Karpas-422 (cell line): ENCODE measurements at places on chromosomes 3 and 15.

- no peak for DNase-seq
These were observed 23.1 kb downstream of the C3orf52 start for GRCh38 chr3:112109322-112109721.

DNA sequence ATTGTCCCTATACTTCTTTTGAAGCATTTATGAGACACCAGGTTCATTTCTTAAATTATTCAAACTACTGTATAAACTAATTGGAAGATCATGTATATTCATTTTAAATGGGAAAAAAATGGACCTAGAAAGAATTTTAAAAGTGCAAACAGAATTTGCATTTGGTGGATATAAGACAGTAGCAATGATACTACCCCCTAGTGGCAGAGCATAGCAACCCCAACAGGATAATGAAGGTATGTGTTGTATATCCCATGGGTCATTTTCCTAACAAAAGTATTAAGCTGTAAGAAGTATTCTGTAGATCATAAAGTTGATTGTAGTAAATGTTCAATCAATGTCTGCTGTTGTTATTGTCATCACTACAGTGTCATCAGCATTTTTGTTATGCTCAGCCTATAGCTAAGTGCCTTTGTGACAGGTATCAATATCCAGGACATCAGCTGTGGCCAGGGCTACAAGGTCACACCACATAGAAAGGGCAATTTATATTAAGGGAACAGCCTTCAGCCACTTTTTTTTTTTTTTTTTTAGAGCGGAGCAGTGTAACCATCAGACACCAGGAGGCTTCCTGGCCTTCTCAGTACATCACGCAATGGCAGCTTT, 175.8 kb downstream of the FOXB1 start:
- peak; percentile 75 for DNase-seq

- no peak for DNase-seq
These were observed 14.4 kb downstream of the TNFAIP8L3 start for GRCh38 chr15:51080286-51080685.

- no peak for DNase-seq
These were observed 396.5 kb upstream of the GBE1 start for GRCh38 chr3:82157952-82158351.

DNA sequence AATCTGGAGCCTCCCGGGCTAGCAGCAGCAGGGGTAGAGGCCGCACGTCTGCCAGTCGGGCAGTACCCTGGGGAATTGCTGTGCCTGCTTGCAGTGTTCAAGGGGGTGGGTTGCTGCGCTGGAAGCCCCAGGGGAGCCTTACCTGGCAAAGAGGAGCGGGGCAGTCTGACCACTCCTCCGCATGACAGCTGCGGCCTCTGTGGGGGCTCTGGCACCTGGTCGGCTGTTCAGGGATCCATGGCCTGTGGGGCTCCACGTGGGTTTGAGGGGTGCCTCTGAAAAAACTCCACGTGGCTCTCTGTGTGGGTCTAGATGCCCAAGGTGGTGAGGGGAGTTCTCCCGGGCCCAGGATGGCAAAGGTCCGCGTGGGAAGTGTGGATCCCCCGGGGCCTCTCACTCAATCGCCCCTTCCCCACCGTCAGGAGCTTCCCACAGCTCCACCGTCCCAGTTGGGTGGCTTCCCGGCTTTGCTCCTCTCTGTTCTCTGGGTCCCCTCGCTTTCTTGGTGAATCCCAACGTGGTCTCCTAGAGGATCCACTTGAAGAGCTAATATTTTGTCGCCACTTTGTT, 184.5 kb downstream of the EFHB start:
- no peak for DNase-seq

DNA sequence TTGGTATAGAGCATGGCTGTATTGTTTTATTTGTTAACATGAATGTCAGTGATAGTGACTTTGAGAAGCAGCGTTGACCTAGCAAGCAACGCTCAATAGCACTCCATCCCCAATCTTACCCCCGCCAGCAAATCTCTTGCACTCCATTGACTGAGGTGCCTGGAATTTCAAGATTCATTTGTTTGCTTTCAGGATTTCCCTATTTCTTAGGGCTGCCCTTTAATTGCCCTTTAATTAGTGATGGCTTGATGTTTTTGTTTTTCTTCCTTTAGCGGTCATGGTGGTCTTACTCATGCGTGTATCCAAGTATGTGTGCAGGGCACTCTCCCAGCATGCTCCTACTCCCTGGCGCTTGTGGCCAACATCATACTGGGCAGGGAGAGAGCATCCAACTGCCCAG, 216.8 kb upstream of the TBL1XR1 start:
- DNase-seq: no peak

DNA sequence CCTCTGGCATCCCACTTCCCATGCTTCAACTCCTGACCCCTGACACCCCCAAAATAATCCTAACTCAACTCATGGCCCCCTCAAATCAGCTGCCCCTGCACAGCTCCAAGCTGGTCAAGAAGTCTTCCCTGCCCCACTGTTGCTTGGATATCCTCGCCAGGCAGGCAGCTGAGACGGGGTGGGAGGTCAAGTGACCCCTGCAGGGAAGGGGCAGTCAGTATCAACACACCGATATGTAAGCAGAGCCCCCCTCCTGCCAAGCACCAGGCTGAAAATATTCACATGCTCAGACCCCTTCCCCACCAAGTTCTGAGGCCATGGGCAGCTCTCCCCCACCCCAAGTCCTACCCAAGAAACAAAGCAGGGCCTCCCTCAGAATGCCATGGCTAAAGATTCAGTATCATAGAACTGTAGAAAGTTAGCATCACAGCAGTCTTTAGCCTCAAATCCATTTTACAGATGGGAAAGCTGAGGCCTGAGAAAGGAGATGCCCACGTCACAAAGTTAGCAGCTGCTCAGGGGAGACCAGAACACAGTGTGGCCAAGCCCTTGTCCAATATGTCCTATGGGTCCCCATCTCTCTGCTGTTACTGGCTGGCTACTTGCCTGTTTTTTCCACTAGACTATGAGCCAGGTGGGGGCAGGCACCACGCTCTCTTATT, 67.8 kb downstream of the SLC12A8 start:
- DNase-seq: no peak

DNA sequence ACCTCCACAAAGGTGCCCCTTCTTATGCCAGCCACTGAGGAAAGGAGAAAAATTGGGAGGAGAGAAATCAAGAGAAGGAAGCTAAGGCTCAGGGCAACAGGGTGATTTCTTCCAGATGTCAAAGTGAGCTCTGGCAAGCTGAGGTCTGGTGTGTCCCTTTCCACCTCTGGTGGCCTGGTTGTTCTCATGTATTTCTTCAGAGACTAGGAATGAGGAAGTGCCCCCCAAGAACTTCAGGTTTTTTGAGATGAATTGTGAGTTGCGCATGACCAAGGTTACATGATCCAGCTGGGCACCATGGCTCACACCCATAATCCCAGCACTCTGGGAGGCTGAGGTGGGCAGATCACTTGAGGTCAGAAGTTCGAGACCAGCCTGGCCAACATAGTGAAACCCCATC, 5.6 kb downstream of the RAB6B start:
- no peak for DNase-seq

DNA sequence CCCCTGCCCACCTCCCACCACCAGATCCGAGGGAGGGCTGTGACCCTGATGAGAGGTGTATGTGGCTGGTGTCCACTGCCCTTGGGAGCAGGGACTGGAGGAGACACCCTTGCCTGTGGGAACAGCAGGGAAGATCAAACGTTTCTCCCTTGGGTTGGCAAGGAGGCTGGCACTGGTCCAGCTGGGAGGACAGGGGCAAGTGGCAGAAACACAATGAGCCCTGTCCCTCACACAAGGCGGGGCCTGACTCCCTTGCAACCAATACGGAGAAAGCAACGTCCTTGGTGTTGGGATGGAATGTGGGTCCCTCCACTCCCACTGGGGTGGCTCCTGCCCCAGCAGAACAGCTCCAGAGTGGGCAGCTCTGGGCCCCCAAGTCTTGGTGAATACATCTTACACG, 5.2 kb downstream of the HYAL2 start:
- no peak for DNase-seq

DNA sequence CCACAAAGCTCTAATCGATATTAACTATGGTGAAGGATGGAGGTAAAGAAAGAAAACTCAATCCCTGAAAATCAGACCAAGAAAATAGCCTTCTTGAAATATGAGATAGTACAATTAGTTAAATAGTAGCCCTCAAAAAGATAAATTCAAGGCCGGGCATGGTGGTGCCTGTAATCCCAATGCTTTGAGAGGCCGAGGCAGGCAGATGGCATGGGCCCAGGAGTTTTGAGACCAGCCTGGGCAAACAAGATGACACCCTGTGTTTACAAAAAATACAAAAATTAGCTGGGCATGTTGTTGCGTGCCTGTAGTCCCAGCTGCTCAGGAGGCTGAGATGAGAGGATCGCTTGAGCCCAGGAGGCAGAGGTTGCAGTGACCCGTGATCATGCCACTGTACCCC, 31.6 kb upstream of the CEP152 start:
- DNase-seq: no peak

DNA sequence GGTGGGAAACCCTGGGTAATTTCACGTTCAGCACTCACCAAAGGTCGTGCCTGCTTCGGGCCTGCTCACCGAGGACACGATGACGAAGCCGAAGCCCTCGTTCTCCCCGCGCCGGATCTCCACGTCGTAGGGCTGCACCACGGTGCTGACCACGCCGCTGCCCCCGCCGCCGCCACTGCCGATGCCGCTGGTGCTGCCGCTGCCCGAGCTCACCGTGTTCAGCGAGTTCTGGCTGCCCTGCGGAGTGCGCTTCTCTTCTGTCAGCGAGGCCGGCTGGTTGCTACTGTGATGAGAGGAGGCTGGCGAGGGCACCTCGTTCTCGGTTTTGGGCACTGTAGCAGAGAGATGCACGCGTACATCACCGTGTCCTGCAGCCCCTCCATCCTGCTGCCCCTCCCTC, 659.5 kb downstream of the MAGI1 start:
- DNase-seq: no peak

DNA sequence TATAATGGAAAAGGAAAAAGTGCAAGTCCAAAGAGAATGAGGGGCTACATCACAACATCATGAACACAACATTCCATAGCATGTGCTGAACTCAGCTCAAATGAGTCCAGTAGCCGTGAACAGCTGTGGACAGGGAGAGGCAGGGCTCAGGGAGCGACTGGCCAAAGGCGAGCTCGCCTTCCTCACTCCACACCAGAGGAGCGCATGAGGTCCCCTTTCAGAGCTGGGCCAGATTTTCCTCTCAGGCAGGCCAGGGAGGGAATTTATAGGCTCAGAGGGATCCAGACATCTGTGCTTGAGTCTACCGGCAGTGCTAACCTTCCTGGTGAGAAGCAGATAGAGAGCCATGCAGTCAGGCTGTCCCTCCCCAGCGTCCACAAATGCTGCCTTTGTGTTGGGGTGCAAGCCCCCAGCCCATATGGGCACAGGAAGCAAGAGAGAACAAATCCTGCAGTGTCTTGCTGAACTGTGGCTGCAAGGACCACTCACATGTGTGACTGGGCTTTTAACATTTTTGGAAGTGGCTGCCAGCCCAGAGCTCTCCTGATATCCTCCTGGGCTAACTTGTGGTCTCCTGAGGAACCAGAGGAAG, 32.5 kb downstream of the ARHGEF3 start:
- DNase-seq: no peak

- no peak for DNase-seq
These were observed 51.3 kb downstream of the TBL1XR1 start for GRCh38 chr3:177145954-177146353.

DNA sequence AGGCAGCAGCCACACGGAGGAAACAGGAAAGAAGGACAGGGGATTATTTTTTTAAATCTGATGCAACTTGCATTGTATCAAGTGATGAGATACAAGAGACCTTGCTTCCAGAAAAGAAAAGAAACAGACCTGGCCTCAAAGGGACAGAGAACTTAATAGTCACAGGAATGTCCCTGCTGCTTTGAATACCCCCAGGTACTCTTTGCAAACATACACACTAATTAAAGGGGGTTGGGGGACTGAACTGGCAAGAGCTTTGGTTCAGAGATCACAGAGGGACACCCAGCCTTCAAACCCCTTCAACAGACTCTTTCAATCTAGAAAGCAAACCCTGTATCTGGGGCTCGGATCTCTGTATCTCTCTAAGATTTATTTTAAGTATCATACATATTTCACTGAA, 18.0 kb downstream of the TNIK start:
- no peak for DNase-seq

GRCh38 chr3:105911496-105911895, 42.7 kb upstream of the CBLB start:
- no peak for DNase-seq

DNA sequence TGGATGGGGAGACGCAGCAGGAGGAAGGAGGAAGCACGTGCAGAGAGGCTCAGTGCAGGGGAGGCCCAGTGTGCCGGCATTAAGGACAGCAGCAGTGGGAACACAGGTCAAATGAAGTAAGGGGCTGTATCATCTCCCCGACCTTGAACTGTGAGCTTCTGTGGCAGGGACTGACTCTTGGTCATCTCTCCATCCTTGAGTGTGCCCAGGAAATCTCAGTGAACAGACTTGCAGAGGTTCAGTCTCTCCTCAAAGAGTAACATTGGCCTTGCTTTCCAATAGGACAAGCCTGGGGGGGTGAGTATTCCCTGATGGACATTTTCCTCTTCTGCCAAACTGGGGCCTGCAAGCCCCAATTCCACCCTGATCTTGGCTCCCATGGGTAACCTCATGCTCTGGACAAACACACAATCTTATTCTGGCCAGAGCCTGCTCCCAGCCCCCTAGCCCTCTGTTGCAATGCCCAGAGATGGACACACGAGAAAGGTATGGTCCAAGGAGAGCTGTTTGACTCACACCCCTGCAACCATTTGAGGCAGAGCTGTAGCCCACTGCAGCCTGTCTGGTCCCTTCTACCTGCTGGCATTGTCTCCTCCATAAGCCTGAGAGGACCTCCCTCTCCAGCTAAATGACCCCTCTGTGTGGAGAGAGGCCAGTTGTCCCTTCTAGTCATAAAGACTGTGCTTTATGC, 50.9 kb downstream of the TLE3 start:
- no peak for DNase-seq

GRCh38 chr3:53164911-53165310, 3.9 kb downstream of the PRKCD start:
- DNase-seq: no peak

DNA sequence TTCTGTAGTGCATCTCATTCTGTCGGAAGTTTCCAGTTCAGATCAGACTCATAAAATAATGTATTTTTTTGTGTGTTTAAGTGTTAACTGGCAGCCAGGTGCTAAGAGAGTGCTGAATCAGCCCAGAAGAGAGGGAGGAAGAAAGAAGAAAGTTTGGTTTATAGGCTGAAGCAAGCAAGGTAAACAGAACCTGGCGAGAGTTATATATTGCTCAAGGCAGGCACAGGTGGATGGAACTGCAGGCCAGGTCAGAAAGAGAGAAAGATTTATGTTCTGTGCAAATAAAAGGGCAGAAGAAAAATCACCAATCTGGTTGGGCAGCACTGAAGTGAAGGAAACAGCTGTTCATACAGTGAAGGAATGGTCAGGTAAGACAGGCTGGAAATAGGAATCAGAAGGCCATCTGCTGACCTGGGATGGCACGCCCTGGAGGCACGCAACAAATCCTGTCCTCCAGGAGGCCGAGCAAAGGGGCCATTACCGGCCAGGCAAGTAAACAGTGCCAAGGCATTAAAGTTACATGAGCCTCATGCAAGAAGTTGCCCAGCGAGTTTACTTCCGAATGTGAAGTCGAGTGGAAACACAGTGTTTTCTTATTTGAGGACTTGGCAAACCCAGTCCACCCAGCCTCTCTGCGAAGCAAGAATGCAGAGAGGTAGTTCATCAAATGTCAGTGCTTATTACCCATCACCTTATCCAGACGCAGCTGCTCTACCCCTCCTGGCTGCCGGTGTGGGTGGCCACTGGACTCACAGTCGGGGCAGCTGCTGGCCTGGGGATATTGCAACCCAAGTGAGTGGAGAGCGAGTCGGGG, 309.8 kb downstream of the VPS13C start:
- no peak for DNase-seq
